ENCODE measurements at places on chromosomes 7 and 10. TPM values are rescaled to one million over a fixed set of nuclear protein-coding genes. Genes with fewer than 3 reads are reported as not detected.
A peak's percentile ranks its signal among the peaks of the same experiment; 100 is the strongest.

DNA sequence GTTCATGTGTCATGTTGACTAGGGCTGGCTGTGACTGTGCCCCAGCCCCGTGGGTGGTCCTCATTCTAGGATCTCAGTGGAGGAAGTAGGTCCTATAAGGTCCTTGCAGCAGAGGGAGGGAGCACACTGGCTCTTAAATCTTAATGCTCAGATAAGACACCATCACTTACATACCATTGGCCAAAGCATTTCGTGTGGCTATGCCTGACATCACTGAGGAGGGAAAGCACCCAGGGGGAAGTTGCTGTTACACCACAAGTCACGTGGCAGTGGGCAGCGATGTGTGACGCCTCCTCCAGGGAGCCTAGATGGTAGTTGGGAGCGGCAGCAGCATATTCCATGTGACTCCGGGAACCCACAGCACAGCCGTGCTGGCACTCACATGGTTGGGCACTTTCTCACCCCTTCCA, 224.7 kb upstream of the SH2B2 start:
- DNase-seq = no peak

The IDI2 gene
- total RNA-seq = not detected

GRCh38 chr10:31194986-31195385, 124.0 kb upstream of the ZEB1 start:
- no peak for DNase-seq

DNA sequence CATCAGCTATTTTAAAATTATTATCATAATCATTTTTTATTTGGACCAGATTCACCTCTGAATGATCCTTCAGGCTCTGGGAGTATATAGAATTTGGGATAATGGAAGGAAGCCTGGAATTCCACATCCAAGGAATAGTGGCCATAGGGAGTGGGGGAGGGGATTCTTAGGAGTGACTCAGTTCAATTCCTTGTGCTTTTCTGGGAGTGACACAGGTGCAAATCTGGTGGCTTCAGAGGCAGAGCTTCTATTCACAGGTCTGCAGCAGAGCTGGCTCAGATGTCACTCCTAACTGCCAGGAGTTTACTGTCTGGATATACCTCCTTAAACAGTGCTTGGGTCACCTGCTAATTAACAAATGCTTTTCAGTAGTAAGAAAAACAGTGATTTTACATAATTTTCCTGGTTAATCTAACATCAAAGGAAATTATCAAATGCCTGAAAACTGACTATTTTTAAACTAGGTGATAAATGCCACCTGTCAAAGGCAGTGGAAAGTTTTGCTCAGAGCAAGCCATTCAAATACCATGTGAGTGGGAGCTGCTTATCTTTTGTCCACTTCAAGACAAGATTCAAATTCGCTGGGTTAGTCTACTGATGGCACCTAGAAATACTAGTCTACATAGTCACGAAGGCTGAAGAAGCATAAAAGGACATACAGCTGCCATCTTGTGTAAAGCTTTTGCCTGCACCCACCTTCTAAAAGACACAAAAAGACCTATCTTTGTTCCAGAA, 106.7 kb upstream of the LAMB4 start:
- peak; percentile 24 for DNase-seq

The SEMA4G gene
- total RNA-seq = 2.3 TPM

DNA sequence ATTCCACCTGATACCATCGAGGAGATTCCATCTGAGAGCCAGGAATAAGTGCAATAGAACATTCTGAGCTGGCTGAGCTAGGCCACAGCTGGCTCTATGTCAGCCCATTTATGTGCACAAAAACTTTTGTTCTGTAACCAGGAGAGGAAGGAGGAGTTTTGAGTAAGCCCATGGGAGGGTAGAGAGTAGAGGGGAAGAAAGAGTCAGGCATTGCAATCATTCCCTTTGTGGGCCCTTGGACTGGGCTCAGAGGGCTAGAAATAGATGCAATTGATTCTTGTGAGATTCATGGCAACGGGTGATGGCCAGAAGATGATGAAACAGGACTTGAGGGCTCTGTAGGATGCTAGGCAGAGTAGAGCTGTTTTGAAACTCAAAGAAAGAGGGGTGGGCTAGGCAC, 104.6 kb upstream of the KIF5B start:
- no peak for DNase-seq

GRCh38 chr7:97871659-97872024, 566 bp downstream of the ASNS start:
- peak; percentile 8 for DNase-seq

DNA sequence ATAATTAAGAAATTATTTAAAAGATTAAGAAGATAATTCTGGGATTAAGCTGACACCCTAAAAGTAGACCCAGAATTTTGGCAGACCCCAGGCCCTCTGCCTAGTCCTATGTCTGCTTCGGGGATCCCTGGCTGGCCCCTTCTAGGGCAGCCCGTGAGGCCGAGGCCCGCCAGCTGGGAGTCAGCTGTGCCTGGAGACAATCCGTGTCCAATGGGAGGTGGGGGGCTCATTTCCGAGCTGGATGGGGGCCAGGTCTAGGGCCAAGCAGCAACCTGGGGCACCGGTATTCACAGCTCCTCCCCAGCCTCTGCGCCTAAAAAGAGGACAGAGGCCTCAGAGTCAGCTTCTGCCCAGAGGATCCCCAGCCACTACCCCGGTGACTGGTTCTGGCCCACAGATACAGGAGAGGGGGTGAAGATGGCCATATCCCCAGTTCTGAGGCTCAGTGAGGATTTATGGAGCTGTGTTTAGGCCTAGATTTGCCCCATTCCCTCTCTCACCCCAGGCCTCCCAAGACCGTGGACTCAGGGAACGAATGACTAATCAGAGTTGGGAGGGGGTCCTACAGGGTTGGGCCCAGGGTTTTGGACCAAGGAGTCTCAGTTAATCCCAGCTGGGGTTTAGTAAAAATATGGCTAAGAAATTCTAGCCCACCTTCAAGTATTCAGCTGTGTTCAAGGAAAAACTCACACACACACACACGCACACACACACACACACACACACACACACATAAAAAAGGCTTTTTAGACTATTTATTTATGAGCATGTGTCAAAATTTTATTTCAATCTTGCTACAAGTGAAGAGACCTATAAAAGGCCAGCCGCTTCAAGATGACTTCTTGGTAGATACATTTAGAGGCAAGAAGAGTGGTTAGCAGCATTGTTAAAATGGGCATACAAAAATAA, 37.4 kb upstream of the LBX1 start:
- no peak for DNase-seq

The TUBAL3 gene
- not detected for total RNA-seq

The COL13A1 gene
- total RNA-seq = 1.3 TPM

DNA sequence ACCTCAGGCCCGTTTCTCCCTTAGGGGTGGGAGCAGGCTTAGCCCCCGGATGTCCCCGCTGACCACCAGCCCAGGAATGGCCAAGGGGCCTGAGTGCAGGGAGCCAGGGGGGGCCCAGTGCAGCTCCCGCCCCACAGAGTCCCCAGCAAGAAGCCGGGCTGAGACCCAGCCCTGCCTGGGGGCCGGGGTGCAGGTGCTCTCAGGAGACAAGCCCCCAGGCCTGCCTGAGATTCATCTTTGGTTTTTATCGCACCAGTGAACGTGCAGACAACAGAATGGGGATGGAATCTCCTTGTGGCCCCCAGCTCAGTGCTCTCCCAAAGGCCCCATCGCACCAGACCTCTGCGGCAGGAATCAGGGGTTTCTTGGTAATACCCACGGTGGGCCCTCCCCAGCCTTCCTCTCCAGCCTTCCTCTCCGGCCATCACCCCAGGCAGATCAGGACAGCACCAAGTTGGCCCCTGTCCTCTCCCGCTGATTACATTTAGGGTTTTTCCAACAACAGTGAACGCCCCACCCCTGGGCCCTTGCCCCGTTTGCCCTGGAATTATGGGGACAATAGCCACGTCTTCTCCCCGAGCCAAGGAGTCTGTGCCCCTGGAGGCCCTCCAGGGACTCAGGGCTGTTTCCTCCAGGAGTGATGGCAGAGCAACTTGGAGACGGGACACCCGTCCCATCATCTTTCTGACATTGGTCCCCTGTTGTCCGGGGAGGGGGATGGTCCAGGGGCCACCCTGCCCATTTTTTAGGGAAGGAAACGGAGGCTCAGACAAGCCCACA, 22.4 kb downstream of the ADAP1 start:
- no peak for DNase-seq

- no peak for DNase-seq
These were observed 756.7 kb downstream of the KCNMA1 start for GRCh38 chr10:76880931-76881330.

GRCh38 chr10:25786899-25787298, 147.1 kb upstream of the MYO3A start:
- DNase-seq = no peak

- DNase-seq = no peak
These were observed 550.0 kb downstream of the REEP3 start for GRCh38 chr10:64071218-64071617.

GRCh38 chr7:5394264-5395105, 29.1 kb downstream of the TNRC18 start:
- DNase-seq = no peak

DNA sequence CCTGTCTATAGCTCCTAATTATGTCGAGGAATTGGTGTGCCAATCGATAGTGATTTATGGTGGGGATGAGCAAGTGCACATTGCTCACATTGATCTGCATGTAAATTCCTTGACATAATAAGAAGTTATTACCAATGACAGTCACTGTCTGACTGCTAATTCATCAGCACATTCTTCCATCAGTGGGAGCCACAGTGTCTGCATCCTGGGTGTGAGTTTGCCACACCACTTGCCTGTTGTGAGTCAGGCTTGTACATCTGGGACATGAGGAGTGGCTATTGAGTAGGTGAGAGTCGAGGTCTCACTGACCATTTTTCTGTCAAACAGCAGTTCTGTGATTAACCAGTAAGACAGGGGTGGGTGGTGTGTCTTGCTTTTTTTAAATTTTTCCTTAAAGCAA, 263.4 kb downstream of the LRMDA start:
- DNase-seq = no peak

GRCh38 chr7:129786825-129787563, 165.8 kb downstream of the UBE2H start:
- peak; percentile 44 for DNase-seq

DNA sequence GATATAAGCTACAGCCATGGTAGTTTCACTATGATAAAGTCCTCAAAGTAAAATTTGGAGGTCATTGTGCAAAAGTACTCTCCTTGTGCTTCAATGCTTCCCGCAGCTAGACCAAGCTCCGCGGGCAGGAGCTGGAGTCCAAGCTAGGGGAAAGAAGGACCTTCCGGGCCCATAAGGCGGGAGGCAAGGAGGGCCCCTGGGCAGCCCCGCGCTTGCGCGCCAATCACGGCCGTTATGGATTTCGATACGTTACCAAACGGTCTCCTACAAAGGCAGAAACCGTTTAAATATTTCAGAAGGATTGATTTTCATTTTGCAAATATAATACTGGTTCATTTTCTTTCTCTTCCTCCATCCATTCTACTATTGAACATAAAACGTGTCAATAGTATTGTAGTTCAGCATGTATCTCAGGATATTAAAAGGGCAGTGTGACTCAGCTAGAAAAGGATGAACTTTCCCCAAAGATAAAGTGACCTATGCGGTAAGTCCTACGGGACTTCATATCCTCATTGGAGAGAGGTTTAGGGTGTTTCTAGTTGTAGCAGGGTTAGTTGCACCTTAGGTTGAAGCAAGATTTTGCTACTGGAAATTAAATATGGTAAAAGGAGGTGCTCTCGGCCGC, 128.0 kb downstream of the KIF20B start:
- DNase-seq = no peak

- DNase-seq = no peak
These were observed 54.9 kb upstream of the SP4 start for GRCh38 chr7:21373031-21373430.

GRCh38 chr7:44148961-44149536, 7.9 kb upstream of the MYL7 start:
- no peak for DNase-seq

The TRIM74 gene
- total RNA-seq = 0.36 TPM

The KCP gene
- total RNA-seq = 0.06 TPM

GRCh38 chr10:114118514-114118913, 55.5 kb downstream of the CCDC186 start:
- no peak for DNase-seq

DNA sequence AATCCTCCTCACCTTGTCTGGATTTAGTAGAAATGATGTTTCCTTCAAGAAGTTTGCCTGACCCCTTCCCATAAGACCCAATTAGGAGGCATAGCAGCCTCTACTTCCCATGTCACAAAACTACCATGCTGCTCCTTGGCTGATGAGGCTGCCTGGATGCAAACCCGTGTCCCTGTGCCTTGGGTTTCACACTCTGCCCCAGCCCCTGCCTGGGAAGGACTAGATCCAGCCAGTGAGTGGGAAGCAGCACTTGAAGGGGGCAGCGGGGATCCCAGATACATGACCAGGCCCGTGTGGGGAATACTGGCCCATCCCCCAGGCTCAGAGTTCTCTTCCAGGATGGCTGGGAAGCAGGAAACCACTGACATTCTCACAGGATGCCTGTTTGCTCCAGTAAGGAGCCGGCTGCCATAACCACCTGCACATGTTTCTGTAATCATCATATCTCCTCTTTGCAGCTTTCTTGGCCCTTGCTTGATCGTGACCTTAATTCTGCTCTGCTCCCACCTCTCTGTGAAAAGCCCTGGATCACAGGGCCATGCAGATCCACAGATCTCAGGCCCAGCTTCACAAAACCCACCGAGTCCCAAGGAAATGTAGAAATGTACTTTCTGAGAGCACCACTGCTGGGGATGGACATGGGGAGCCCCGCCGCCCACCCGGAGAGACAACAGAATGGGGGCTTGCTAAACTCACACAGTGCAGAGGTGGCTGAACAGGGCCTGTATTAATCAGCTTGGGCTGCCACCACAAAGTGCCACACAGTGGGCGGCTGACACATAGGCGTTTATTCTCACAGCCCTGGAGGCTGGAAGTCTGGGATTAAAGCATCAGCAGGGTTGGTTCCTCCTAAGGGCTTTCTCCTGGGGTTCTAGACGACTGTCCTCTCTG, 287.8 kb upstream of the IGFBP3 start:
- DNase-seq = no peak

- no peak for DNase-seq
These were observed 55.5 kb downstream of the TES start for GRCh38 chr7:116265881-116266280.

GRCh38 chr7:152089183-152089582, 63.7 kb downstream of the GALNT11 start:
- no peak for DNase-seq

DNA sequence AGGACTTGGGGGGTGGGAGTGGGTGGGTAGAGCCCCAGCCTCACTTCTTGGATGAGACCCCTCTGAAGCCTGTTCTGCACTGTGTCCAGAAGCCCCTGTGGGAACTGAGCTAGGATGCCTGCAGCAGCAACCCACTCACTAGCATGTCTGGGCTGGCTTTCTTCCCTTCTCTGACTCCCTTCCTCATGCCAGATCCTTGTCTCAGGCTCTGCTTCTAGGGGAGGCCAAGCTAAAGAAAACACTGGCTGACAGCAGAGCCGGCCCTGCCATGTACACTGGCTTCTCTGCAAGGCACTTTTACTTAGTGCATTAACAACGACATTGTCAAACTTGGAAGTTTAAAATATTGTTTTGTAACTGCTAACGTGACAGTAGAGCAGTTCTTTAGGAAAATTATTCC, 50.2 kb downstream of the ARHGAP22 start:
- no peak for DNase-seq

DNA sequence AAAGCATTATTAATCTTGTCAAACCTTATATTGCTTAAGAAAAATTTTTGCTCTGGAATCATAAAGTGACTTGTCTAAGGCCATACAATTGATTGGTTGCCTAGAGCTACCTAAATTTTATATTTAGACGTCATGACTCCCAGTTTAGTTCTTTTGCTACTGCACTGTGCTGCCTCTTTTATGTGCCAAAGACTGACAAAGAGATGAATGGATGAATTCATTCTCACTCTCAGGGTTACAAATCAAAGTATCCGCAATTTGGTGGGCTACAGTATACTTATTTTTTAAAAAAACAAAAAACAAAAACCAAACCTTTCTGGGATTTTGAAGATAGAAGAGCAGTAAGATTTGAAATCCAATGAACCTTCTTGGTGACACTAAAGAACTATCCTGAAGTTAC, 27.7 kb upstream of the TMEM229A start:
- DNase-seq = no peak

All from neural progenitor cell (in vitro differentiated cells).